ENCODE measurements at places on chromosomes 3 and 15. TPM values are rescaled to one million over a fixed set of nuclear protein-coding genes. Genes with fewer than 3 reads are reported as not detected.

Gene PDCD10
- 51.6 TPM for total RNA-seq

Gene CPN2
- total RNA-seq = not detected

Gene MELTF
- 5.4 TPM for total RNA-seq

Gene DNAH12
- total RNA-seq = 0.20 TPM

Gene UACA
- 2.8 TPM for total RNA-seq

Gene SPTBN5
- total RNA-seq = 1.1 TPM

Gene SCN11A
- total RNA-seq = 0.11 TPM

Gene A4GNT
- not detected for total RNA-seq

Gene NANOGP8
- total RNA-seq = not detected

Gene SLC9A9
- total RNA-seq = 13.2 TPM

Gene GUCA1C
- not detected for total RNA-seq

Gene CNTN3
- total RNA-seq = not detected

Gene CASR
- total RNA-seq = not detected

Gene SYNPR
- not detected for total RNA-seq

Gene ALS2CL
- 3.6 TPM for total RNA-seq

Gene GCSAM
- total RNA-seq = 11.8 TPM

Gene KCNAB1
- 0.09 TPM for total RNA-seq

Gene PLA2G4B
- 26.0 TPM for total RNA-seq

Gene PRRT3
- 5.3 TPM for total RNA-seq

Gene IMPG2
- total RNA-seq = 0.62 TPM

Gene KLHL6
- 36.9 TPM for total RNA-seq

Gene ZPLD1
- not detected for total RNA-seq

Gene MYRIP
- not detected for total RNA-seq

Gene UBE2E2
- 7.2 TPM for total RNA-seq

Gene SERINC4
- 0.17 TPM for total RNA-seq

Gene SERPINI2
- total RNA-seq = not detected

Gene PTX3
- 0.40 TPM for total RNA-seq

Gene MUC4
- total RNA-seq = 0.06 TPM

Gene CSK
- 269 TPM for total RNA-seq

Gene TMA7
- total RNA-seq = 263 TPM

Gene TNFAIP8L3
- 0.17 TPM for total RNA-seq

Gene NECTIN3
- total RNA-seq = 10.4 TPM

Gene SPINK8
- not detected for total RNA-seq

Gene SLC51B
- total RNA-seq = not detected
